ENCODE measurements at places on chromosomes 6 and 20.

DNA sequence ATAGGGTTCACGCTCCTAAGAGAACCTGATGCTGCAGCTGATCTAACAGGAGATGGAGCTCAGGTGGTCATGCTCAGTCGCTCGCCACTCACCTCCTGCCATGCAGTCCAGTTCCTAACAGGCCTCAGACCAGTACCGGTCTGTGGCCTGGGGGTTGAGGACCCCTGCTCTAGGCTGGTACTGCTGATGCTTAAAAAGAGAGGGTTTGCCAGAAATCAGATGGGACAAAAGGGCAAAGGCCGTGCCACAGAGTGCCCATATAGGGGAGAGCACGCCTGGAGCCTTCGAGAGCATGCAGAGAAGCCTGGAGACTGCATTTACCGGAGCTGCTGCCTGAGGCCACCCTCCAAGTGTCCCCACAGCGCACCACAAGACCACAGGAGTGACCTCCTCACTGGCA lies 75.5 kb downstream of the PTPN1 start:
- no peak for DNase-seq

DNA sequence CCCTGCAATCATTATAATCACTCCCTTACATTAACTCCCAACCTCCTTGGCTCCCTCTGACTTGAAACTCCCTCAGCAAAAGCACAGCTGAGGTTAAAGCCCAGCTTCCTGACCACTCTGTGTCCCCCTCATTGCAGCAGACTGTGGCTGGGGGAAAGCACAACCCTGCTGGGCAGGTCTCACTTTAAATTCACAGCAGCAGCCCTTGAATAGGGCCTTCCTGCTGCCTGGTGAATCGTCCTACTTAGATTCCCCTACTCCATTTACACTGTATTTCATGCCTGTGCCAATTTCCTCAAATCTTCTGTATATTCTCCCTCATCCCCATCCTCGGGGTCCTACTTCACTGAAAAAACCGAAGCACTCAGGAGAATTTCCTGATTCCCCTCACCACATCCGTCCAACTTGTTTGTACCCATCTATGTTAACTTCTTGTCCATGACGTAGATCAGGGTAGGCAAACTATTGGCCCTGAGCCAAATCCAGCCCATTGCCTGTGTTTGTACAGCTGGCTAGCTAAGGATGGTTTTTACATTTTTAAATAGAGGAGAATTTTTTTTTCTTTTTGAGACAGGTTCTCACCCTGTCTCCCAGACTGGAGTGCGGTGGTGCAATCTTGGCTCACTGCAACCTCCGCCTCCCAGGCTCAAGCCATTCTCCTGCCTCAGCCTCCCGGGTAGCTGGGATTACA lies 31.5 kb upstream of the GCM1 start:
- no peak for DNase-seq

GRCh38 chr6:151702851-151703658 lies 104.4 kb upstream of the ESR1 start:
- DNase-seq: no peak

- DNase-seq: no peak
These were observed 144.0 kb upstream of the SLC35B3 start for GRCh38 chr6:8579372-8579771.

DNA sequence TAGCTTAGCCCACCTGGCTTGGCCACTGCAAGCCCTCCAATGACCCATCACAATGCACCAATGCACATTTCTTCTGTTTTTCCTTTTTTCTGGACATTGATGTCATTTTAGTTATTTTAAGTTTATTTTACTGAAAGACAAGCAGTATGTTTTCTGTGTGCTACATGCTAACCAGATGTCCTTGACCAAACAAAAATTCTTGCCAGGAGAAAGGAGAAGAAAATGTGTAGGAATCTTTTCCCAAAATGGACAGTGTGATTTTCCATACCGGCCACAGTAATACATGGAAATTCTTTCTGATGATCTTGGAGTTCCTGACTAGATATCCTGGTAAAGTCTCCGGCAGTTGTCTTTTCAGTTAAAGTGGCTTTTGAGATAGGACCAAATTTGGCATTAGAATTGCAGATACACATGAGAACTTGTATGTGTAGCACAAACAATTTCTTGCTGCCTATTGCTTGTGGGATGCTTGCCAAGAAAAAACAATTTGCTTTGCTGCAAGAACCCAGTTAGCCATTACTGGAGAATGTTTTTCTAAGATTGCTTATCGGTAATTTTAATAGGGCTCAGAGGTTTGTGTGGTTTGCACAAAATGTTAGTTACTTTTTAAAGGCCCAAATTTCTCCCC lies 696.5 kb upstream of the CITED2 start:
- no peak for DNase-seq

- no peak for DNase-seq
These were observed 75.1 kb downstream of the PPP1R3G start for GRCh38 chr6:5160206-5160605.

DNA sequence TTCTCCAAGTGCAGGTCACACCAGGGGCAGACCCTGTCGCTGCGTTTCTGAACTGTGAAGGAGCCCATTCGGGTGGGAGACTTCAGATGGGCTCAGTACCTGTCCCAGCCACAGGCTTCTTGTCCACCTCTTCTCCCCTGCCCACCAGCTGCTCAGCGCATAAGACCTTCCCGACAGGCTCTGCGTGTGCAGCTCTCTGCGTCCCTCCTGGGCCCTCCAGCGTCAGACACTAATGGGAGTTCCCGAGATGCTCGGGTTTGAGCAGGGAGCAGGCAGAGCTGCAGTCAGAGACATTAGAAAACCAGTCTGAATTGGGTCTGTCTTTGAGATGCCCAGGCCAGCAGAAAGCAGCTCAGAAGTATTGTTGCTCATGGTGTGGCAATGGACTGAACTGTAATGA lies 50.4 kb downstream of the TCP11 start:
- no peak for DNase-seq

GRCh38 chr6:20331042-20331441 lies 70.6 kb upstream of the E2F3 start:
- no peak for DNase-seq

DNA sequence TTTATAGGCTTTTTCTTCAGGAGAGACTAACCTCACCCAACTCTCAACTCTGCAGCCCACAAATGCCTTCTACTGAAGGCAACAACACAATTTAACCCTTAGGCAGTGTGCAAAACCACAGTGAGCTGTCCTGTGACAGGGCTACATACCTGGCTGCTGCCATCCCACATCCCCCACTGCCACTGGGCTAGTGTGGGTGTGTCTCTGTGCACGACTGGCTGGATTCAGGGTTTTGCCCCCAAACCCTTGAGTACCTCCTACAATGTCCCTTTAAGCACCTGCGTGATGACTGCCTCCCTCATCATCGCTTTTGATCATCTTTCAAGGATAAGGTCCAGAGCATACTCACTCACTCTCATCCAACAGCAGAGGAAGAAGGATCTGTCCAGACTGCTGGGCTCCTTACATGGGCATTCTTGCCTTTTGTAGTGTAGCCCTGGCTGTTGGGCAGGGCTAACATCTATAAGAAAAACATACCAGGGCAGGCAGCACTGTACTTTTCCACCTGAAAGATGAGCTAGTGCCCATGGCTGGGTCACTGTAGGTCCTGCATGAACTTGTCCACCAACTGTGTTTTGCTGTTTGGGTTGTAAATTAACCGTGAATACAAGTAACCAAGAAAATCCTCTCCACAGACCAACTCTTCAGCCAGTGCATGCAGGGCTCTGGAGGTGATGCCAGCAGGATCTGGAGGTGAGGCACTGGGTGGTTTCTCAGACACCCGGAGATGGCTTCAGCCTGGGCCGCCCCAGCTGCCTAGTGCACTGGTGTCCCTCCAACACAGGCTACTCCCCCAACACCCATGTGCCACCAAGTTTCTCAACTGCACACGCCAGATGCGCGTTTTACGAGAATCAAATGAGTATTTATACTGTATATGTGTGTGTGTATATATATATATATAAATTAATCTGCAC lies 45.2 kb downstream of the PLCG1 start:
- no peak for DNase-seq

- DNase-seq: no peak
These were observed 104.8 kb downstream of the ATXN1 start for GRCh38 chr6:16656451-16656850.

DNA sequence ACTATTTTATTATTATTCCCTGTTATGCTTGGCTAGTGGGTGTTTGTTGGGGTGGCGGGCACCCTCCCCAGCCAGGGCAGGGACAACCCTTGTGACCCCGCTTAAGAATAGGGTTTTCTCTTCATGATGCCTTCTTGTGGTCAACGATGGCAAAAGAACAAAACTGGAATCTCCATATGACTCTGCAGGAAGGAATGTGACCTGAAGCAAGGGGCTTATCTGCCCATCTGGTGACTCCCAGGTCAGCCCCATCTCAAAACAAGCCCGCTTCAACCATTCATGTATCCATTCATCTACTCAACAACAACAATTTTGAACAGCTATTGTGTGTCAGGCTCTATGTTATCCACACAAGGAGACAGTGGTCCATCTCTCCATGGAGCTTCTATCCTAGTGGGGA lies 30.9 kb upstream of the TGM6 start:
- DNase-seq: no peak

DNA sequence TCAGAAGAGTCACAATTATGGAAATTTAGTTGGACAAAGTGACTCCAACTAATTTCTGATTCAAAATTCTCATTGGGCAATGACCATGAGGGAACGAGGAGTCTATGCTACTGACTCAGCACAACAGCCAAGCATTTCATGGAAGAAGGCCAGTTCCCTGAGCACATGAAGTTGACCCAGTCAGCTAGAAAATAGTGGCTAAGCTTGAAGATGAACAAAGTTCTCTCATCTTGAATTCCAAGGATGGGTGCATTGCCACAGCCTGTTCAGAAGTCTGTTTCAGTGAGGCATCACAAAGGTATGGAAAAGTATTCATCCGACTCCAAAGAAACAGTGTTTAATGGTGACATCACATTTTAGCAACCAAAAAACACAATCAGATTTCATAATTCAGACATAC lies 676.9 kb downstream of the HACE1 start:
- no peak for DNase-seq

GRCh38 chr20:33232486-33233072 lies 3.2 kb upstream of the BPIFA1 start:
- DNase-seq: no peak

- no peak for DNase-seq
These were observed 39.2 kb downstream of the FRMD1 start for GRCh38 chr6:168039849-168040248.

DNA sequence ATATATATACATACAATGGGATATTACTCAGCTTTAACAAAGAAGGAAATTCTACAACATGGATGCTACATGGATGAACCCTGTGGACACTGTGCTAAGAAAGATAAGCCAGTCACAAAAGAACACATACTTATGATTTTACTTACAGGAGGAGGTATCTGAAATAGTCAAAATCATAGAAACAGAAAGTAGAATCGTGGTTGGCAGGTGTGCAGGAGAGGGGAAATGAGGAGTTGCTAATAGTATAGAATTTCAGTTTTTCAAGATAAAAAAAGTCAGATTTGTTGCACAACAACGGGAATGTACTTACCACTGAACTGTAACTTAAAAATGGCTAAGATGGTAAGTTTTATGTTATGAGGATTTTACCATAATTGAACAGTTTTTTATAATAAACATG lies 706.3 kb downstream of the TFAP2A start:
- no peak for DNase-seq

GRCh38 chr20:40233406-40233805 lies 455.6 kb downstream of the MAFB start:
- DNase-seq: no peak

DNA sequence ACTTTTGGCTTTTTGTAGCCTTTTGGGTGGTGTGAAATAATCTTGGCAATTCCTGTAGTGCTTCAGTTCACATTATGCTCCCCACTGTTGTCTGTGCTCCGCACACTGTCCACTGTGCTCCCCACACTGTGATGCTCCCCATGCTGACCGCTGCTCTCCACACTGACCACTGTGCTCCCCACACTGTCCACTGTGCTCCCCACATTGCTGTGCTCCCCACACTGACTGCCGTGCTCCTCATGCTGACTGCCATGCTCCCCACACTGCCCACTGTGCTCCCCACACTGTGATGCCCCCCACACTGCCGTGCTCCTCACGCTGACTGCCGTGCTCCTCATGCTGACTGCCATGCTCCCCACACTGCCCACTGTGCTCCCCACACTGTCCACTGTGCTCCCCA lies 118.9 kb downstream of the PACRG start:
- no peak for DNase-seq

DNA sequence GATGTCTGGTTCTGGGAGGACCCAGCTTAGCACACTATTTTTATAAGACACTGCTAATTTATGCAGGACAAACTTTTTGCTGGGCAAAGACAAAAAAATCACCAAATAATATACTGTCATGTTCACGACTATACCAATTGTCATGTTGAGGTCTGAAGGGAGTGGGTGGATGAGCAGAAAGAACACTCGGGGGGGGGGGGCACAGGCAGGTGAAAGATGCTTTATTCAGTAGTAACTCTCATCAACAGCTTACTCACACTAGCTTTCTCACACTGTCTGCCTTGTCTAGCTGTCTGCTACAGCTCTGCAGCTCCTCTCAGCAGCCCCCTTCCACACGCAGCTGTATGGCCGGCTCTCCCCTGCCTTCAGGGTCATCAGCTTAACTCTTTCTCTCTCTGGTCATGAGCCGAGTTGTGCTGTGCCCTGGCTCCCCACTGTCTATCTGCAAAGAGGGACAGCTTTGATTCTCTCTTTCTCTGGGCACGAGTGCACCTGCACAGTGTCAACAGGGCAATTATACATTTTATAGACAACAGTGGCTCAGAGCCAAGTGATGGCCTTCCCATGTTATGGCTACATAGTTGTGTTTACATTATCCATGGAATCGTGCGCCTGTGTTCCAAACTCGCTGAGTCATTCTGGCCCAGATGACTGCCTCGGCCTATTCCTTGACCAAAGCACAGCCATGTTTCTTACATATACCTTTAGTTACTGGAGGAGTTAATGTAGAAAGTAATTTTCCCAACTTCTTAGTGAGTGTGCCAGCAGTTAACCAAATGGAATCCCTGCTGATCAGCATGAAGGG lies 187.7 kb upstream of the PRSS16 start:
- no peak for DNase-seq

DNA sequence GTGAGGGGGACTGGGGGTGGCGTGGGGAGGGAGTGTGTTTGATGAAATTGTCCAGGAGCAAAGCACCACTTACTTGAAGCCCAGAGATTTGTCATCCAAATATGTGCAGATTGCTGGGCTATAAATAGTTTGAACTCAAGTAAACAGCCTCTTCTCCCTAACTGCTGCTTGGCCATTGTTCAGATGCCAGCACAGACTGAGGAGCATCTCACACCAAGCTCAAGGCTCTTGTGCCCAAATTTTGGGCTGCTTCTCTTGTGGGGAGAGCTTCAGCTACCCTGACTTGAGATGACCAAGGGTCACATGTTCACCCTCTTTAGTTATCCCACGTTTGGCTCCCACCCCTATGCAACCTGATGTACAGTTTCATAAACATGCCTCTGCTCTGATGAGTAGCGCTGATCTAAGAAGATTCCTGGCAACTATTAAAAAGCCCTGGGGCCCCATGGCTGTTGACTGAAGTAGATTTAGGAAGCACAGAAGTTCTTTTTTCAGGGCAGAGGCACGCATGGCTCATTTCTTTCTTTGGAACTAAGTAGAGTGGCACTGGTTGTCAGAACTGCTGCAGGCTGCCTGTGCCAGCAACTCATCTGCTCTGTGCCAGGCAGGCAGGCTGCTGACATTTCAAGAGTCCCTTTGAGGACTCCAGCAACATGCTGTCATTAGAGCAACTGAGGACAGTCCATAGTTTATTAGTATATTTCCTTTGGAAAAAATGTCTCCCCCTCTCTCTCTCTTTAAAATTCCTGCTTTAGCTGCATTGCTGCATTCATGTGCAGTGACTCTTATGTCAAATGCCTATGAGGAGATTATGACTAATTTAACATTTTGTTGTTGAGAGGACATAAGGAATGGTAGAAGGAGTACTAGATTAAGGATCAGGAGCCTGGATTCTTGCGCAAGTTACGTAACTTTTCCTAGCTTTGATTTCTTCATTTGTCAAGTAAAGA lies 9.6 kb upstream of the PKIG start:
- DNase-seq: no peak

All from CD8-positive, alpha-beta memory T cell (primary cell).